ENCODE measurements at places on chromosomes 12 and 14.
A peak's percentile ranks its signal among the peaks of the same experiment; 100 is the strongest.

GRCh38 chr14:79418649-79419415, 792.5 kb downstream of the DIO2 start:
- no peak for DNase-seq

DNA sequence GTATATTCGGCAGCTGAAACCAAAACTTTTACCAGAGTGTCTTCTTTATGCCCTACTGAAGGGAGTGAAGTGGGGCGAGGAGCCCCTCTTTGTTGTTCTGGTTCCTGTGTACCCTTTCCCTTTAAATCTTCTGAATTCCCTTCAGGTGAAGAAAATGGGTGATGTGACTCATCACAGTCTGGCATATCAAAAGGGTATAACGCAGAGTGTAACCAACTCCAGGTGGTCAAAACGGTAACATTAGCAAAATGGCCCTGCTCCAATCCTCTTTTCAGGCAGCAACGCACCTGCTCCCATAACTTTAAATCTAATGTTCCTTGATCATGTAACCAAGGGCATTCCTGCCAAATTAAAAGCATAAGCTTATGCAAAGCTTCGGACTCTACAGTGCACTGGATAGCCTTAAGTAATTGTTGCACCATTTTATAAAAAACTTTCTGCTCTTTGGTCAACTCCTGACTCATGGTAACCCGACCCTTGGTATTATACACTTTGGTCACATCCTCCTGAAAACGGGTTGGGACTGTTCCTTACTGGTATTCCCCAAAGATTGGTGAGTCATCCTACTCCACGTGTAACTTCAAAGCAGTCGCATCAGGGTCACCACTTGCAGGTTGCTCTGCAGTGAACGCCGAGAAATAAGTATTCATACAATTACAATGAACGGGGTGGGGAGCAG, 83.1 kb downstream of the KCNMB4 start:
- no peak for DNase-seq

GRCh38 chr14:81565441-81566290, 32.0 kb upstream of the SEL1L start:
- peak; percentile 54 for DNase-seq

DNA sequence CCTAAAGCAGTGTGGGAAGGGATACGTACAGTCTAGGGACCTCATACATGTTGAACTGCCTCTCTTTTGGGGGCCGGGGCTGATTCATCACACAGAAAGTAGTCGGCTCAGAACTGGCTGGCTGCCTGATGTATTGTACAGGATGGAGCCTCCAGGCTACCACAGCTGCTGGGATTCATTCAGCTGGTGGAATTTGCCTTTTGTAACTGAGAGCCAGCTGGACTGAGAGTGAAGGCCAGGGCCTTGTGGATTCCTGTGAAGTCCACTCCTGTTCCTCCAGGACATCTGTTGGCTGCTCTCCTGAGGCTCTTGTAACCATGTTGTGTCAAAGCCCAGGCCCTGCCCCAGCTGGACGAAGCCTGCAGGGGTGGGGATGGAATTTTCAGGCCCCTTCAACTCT, 116.3 kb upstream of the PRICKLE1 start:
- no peak for DNase-seq

DNA sequence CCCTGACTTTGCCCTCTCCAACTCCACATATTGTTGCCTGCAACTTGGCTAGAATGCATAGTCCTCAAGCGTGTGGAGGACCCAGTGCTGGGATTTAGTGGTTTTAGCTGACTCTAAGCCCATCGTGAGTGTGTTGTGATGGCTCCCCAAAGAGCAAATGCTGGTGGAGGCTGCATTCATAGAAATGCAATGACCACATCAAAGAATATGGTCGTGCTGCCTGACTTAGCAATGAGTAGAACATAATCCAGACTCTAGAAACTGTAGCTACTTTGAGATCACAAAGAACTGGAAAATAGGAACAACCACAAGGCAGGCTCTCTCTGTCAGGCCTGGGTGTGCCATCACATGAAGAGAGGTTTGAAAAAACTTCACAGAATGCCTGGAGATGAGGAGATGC, 1.3 kb downstream of the DYRK4 start:
- no peak for DNase-seq

All from Kasumi-1 (cell line).